Stimulated activated CD8-positive, alpha-beta memory T cell treated with anti-CD3 and anti-CD28 coated beads, Interleukin-4, amount 100 ng/mL, for 48 hours (primary cell): ENCODE measurements at places on chromosomes 1 and 21.

DNA sequence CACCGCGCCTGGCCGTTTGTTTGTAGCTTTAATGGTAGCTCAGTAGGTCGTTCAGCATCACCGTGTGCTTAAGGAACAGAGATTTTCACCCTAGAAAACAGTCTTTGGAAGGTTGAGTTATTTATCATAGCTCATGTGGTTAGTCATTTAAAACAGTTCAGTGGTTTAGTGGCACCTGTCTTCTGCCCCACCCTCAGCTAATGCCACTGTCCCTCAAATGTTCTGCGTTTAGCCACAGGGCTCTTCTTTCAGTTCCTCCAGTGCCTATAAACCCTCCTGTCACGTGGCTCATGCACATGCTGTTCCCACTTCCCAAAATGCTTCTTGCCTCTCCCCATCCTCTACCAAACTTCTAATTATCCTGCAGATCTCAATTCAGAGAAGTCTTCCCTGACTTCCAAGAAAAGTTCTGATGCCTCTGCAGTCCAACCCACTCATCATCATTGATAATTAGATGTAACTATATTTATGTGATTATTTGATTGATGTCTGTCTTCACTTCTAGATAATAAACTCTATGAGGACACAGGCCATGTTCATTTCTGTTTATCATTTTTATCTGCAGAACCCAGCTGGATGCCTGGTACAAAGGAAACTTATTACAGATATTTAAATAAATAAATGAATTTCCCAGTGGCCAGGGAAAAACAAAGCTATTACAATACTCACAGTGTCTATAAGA, 14.4 kb upstream of the DIPK1A start:
- no peak for DNase-seq

GRCh38 chr21:15764878-15765277, 35.1 kb downstream of the USP25 start:
- DNase-seq: no peak

DNA sequence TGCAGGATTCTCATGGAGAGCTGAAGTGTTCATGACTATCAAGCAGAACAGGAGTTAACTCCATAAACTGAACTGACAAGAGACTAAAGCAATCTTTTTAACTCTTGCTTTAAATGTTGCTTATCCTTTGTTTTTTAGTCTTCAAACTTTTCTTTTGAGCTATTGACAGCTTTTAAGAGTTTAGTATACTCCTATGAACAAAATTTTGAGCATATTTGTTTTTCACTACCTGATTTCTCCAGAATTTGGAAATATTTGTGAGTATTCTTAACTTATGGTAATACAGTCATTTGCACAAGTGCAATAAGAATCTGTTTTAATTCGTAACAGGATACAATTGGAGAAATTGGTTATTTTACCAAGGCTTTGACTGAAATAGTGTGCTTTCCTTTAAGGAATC, 7.2 kb downstream of the DNAI4 start:
- no peak for DNase-seq

DNA sequence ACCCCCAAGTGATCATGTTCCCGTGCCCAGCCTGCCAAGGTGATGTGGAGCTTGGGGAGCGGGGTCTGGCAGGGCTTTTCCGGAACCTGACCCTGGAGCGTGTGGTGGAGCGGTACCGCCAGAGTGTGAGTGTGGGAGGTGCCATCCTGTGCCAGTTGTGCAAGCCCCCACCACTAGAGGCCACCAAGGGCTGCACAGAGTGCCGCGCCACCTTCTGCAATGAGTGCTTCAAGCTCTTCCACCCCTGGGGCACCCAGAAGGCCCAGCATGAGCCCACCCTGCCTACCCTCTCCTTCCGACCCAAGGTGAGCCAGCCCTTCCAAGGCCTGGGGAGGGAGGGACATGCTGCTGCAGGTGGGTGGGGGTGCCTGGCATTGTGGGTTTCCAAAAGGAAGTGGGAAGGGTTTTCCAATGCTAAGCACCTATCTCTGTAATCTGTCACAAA, 2.3 kb downstream of the TRIM46 start:
- peak; percentile 57 for DNase-seq

DNA sequence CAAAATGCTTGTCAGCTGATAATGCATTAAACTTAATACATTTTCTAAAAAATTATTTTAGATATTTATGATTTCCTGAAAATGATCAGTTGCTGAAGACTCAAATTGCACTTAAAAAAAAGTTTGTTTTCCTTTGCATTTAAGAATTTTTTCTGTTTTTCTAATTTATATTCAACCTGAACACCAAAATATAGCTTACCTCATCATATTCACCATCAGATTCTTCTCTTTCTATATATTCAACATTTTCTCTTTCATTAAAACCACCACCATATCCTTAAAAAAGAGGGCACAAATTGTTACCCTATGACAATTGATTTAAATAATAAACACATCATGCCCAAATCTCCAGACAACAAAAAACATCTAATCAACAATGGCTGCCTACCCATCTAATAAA, 8.6 kb downstream of the ZRANB2 start:
- no peak for DNase-seq

- no peak for DNase-seq
These were observed 14.1 kb upstream of the LMNA start for GRCh38 chr1:156100205-156100995.

DNA sequence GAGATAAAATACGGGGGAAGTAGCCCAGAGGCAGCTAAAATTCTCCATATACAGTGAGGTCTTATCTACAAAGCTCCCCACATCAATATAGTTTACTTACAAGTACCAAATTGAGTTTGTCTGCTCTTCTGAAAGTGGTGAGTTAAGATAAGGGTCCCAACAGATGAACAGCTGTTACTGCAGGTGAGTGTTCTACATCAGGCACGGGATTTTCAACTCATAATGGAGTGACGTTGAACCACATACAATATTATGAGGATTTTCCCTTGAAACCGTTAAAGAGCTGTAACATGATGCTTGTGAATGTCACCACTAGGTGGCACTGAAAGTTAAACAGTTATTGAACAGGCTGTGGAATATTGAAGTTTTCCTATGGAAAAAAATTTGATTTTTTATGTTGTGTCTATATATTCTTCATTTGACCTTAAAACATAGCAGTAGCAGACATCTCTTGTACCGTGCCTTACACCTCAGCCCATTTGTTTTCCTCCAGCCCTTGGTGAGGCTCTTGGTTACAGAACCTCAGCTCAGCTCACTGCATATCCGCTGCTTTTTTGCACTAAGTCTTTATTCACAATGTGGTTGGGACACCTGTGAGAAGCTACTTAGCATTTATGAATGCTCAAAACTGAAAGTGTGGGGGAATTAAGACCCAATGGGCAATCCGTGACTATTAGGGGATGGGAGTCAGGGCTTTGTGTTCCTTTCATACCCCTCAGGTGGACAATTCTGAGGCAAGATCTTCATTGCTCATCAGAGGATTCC, 23.2 kb downstream of the CD1D start:
- no peak for DNase-seq

DNA sequence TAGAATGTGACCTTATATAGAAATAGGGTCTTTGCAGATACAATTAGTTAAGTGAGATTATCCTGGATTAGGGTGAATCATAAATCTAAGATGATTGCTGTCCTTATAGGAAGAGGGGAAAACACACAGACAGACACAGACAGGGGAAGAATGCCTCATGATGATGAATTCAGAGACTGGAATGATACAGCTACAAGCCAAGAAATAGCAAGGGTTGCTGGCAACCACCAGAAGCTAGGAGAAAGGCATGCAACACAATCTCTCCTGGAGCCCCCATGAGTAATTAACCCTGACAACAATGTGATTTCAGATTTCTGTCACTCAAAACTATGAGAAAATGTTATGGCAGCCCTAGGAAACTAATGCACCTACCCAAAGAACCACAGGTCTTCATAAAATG, 19.1 kb upstream of the PPIH start:
- DNase-seq: no peak

DNA sequence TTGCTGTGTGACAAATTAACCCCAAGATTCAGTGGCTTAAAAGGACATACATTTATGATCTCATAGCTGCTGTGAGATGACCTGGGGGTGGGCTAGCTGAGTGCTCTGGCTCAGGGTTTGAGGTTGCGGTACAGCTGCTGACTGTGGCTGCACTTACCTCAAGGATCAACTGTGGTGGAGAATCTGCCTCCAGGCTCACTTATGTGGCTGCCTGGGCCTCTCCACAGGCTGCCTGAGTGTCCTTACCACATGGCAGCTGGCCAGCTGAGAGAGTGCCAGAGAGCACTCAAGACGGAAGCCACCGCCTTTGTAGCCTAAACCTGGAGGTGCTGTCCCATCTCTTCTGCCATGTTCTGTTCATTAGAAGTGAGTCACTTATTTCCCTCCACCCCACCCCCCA, 5.7 kb downstream of the LRRC71 start:
- DNase-seq: peak; percentile 80

- no peak for DNase-seq
These were observed 136.0 kb downstream of the PLXNA2 start for GRCh38 chr1:208108213-208108608.

GRCh38 chr1:70820396-70820795, 227.2 kb downstream of the PTGER3 start:
- no peak for DNase-seq

DNA sequence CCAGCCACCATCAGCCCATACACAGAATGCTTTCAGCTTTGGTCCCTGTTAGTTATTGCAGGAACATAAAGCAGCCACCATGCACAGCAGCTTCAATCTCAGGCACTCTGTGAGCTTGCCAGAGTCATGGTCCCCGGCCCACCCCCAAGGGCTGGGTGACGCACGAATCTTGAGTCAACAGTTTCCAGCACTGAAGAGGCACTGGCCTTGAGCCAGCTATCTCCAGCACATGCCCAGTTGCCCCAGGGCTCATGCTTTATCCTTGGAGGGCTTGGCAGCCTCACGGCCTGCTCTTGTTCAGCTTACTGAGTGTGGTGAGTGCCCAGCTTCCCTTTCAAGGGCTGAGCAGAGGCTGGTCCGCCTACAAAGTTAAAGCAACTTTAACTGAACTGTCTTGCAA, 200.7 kb upstream of the RAB4A start:
- DNase-seq: no peak

GRCh38 chr1:63967901-63968300, 194.1 kb downstream of the ROR1 start:
- DNase-seq: no peak

DNA sequence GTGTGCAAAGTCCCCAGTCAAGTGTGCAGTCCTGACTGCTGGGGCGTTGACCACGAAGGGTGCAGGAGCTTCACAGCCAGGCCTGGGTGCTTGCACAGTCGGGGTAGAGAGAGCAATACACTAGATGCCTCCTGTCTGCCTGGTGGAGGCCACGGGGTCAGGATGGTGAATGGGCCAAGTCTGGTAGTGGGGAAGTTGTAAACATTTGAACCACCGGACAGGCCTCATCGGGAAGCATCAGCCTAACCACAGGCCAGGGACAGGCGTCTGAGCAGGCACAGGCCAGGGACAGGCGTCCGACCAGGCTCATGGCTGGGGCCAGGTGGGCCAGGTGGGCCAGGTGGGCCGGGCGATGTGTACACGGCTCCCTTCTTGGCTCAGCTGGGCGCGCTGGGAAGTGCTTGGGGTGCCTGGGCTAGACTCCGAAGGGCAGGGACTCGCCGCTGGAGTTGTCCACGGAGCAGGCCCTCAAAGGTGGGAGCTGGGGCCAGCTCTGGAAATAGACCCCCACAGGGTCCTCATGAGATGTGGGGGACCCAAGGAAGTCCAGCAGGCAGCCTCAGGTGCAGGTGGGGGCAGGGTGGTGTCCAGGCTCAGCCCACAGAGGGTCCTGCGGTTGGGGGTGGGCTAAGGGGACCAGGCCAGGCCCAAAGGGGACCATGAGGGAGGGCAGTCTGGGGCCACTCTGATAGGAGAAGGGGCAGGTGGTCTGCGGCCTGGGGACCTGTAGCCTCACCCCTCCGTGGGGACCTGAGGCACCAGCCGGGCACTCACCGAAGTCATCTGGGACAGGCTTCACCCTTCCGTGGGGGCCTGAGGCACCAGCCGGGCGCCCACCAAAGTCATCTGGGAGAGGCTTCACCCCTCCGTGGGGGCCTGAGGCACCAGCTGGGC, 15.0 kb downstream of the COL6A1 start:
- peak; percentile 19 for DNase-seq

- no peak for DNase-seq
These were observed 1.8 kb upstream of the PGBD5 start for GRCh38 chr1:230427981-230428380.

DNA sequence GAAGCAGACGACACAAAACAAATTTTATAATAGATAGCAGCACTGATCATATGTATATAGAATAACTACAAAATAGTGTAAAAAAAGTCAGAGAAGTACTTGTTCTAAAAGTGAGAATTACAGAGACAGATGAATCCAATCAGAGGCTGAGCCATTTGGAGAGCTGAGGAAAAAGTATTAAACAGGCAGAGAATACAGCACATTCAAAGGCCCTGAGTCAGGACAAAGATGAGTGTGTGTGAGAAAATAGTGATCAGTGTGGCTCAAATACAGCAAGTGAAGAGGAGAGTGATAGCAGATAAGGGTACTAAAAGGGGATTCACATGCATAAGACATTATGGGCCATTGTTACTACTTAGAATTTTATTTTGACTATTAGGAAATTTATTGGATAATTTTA, 430.6 kb upstream of the BRINP3 start:
- no peak for DNase-seq

- no peak for DNase-seq
These were observed 13.4 kb downstream of the NHLH2 start for GRCh38 chr1:115827452-115828044.

- DNase-seq: peak; percentile 32
These were observed 687 bp upstream of the SEMA6C start for GRCh38 chr1:151147132-151147503.

DNA sequence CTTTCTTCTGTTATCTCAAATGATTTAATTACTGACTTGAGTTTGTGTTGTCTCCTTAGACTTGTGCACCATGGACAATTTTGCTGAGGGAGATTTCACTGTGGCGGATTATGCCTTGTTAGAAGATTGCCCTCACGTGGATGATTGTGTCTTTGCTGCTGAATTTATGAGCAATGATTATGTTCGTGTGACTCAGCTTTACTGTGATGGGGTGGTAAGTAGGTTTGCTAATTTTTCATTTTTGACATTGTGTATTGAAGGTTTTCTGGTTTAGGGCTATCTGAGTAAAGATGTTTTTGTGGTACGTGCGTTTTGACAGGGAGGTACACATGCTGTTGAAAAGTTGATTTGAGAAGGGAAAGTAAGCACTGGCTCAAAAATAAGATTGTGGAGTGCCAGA, 14.1 kb downstream of the TTC3 start:
- no peak for DNase-seq

DNA sequence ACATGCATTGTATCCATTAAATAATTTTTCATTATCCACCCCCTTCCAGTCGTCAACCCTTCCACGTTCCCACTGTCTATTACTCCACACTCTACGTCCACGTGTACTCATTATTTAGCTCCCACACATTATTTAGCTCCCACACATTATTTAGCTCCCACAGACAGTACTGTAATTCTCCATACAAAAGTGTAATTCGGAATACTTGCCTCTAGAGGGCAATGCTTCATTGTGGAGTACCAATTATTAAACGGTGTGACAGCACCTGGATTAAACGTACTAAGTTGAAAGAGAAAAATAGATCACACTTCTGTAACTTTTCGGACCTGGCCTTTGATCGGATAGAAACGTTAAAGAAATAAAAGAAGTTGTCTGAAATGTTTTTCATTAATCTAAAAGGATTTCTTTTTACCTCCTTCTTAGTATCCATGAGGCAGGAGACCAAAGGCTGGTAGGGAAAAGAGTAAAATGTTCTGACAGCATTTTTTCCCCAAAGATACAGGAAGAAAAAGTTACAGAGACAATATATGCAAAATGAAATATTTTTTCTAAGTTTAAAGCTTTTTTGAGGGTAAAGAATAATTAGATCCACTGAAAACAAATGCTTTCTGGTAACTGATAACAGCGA, 99.2 kb downstream of the LHX8 start:
- no peak for DNase-seq
